ENCODE measurements at places on chromosomes 13 and 19.

- DNase-seq = no peak
These were observed 19.3 kb upstream of the RASA3 start for GRCh38 chr13:114151565-114152284.

DNA sequence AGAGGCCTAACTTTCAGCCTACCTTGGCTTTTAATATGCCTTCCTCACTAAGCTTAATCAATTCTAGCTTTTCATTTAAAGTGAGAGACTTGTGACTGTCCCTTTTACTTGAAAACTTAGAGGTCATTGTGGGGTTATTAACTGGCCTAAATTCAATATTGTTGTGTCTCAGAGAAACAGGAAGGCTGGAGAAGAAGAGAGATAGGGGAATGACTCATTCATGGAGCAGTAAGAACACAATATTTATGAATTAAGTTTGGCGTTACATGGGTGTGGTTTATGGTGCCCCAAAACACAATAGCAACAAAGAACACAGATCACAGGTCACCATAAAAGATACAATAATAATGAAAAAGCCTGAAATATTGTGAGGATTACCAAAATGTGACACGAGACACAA lies 612.1 kb downstream of the TBC1D4 start:
- no peak for DNase-seq

DNA sequence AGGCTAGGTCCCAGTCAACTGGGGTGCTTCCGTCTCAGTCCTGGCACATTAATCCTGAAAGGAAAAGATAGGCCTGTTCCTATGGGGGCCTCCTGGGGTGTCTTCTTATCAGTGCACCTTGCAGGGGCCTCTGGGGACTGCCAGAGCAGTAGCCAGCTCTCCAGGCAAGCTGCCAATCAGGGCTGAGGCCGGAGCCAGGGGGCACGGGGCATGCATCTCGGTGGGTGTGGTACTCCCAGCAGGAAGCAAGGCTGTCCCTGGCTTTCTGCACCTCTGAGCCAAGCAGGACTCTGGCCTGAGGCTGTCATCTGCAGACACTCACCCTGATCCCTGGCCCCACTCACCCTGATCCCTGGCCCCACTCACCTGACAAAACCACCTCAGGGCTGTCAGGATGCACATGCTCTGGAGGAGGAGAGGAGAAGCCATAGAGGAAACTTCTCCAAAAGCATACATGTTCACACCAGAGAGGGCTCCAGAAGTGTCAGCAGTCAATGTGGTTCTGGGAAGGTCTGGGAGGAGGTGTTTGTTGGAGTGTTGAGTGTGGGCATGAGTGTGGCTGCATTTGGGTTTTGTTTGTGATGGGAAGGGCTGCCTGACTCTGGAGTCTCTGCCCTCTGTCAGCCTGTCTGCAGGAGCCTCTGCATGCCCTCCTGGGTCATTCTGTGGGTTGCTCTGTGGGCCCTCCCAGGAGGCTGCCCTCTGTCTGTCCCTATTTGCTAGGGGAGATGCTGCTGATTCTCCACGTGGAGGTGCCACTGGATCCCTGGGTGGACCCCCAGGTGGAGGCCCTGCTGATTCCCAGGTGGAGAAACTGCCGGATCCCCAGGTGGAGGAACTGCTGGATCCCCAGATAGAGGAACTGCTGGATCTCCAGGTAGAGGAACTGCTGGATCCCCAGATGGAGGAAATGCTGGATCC lies 22.7 kb upstream of the KCTD15 start:
- DNase-seq = no peak

GRCh38 chr19:10737722-10738121 lies 19.8 kb downstream of the DNM2 start:
- no peak for DNase-seq

GRCh38 chr19:36152352-36153091 lies at the start of gene COX7A1:
COX7A1 (minus strand) TSS chr19:36152447; CDS start chr19:36152407, 40 bp downstream.
- no peak for DNase-seq

GRCh38 chr19:55530996-55531395 lies 5.9 kb downstream of the SBK2 start:
- no peak for DNase-seq

DNA sequence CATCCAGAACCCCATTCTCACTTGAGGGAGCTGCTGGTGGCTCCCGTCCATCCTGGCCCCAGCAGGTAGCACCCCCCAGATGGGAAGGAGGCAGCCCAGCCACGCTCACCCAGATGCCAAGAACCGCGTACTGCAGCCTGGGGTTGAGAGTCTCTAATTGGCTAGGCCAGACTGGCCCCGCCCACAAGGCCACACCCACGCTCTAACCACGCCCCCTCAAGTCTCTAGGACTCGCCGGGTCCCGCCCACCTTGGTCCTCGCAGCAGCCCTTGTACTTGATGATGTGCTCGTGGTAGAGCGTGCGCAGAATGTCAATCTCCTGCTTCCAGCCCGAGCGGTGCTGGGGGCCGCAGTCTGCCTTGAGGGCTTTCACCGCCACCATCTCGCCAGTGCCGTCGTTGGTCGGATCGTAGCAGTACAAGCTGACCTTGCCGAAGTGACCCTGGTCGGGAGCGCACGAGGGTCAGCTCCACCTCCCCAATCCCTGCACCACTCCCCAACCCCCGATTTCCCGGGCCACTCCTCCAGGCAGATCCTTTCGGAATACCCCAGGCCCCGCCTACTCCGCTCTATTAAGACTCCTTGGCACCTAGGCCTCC lies 14.5 kb upstream of the ICAM3 start:
- peak; percentile 69 for DNase-seq

GRCh38 chr13:68697551-68697950 lies 1410.1 kb upstream of the ATXN8OS start:
- no peak for DNase-seq

DNA sequence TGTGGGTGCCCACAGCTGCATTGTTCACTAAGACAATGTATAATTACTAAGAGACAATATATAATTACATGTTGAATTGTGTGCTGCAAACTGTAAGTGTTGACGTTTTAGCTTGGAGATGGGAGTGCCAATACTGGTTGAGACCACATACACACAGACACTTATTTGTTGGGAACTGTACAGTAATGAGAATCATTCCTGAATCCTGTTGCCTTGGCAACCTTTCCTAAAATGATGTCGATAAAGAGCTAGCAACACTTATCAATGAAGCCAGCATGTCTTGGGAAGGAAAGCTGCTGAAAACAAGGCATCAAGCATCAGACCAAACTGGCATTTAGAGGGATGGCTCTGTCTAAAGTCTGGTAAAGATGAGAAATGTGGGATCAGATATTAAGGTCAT lies 51.3 kb downstream of the PCDH8 start:
- DNase-seq = no peak

GRCh38 chr13:91078093-91078679 lies 269.3 kb upstream of the MIR17HG start:
- DNase-seq = no peak

DNA sequence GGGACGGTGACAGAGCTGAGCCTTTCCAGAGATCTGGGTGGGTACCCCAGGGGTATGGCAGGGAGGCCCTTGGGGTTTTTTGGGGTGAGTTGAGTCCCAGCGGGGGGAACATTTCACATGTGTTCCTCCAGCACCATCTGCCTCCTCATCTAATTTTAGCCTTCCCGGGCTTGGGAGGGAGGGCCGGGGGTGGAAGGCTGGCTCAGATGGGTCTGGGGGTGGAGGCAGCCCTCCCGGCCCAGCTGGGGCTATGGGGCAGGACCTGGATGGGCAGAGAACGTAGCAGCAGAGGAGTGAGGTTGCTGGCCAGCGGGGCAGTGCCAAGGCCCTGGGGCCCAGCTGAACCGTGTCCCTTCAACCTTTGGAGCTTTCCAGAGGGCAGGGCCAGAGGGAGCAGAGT lies 23.5 kb downstream of the ADGRL1 start:
- no peak for DNase-seq

DNA sequence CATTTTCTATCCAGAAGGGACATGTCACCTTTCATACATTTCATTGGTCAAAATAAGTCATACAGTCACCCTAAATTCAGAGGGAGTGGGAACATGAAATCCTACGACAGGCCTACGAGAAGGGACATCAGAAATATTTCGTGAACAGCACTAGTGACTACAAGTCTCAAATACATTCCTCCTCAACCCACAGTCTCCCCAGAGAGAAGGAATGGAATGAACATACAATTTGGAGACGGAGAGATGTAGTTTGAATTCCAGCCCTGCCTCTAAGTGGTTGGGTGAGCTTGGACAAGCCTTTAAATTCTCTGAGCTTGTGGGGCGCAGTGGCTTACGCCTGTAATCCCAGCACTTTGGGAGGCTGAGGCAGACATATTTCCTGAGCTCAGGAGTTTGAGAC lies 9.9 kb downstream of the SERTM1 start:
- no peak for DNase-seq

DNA sequence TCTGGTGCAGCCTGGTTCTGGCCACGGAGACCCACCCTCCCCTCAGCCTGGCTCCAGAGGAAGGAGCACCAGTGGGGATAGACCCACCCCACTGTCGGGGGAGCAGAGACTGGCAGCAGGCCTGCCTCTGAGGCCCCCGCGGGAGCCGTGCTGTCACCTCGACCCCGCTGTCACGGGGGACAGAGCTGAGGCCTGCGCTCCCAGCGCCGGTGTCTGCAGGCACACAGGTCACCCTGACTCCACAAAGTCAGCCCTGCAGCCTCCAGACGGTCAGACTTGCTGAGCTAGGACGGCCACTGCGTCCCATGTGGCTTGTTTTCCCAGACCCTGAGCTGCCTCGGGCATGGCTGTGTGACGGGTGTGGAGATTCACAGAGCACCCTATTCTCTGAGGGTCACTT lies 32.3 kb downstream of the GNG7 start:
- DNase-seq = no peak

DNA sequence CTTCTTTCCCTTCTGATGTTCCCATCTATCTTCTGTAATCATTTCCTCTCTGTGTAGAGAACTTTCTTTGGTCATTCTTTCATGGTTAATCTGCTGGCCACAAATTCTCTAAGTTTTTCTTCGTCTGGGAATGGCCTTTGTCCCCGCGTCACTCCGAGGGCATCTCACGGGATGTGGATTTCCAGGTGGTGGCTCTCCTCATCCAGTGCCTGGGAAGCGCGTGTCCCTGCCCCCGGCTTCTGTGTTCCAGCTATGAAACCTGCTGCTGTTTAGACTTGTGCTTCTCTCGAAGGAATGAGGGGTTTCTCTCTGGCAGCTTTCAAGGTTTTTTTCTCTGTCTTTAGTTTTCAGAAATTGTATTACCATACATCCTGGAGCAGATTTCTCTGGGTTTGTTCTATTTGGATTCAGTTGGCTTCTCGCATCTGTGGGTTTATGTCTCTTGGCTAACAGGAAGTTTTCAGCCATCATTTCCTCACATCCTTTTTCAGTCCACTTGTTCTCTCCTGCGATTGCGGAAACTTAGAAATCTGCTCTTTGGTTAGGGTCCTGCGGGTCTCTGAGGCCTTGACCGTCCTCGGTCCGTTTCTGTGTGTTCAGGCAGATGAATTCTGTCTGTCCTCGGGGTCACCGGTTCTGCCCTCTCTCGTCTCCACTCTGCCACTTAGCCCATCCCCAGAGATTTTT lies 36.9 kb upstream of the DCUN1D2 start:
- no peak for DNase-seq

GRCh38 chr13:52779103-52779502 lies 39.5 kb upstream of the CNMD start:
- no peak for DNase-seq

GRCh38 chr19:15812060-15812722 lies 3.3 kb downstream of the OR10H1 start:
- no peak for DNase-seq

- no peak for DNase-seq
These were observed 476.2 kb downstream of the TSHZ3 start for GRCh38 chr19:30873003-30873402.

DNA sequence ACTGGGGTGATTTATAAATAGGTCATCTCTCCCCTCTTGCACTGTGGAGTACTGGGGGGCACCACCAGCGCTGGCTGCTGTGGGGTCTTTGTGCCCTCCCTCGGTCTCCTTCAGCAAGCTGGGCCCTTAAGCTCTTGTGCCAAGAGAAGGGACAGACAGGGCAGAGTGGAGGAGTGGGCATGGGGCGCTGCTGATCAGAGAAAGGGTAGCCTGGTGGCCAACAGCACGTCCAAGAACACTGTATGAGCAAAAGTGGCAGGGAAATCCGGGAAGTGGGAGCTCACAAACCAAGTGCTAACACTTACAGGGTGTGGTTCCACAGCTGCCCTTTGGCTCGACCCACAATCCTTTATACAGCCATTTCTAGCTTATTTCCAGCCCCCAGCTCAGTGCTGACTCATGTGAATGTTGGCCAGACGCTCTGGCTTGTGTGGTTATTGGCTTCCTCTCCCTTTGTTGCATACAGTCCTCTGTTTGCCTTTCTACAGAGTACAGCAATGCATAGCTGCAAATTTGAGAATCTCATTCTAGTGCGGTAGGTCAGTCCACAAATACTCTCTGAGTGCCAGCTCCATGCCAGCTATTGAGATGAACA lies 298.8 kb downstream of the SHISA2 start:
- DNase-seq = no peak

GRCh38 chr13:51714663-51715168 lies 89.2 kb downstream of the DHRS12 start:
- DNase-seq = no peak

- no peak for DNase-seq
These were observed 175.9 kb downstream of the IRS2 start for GRCh38 chr13:109610517-109610916.

DNA sequence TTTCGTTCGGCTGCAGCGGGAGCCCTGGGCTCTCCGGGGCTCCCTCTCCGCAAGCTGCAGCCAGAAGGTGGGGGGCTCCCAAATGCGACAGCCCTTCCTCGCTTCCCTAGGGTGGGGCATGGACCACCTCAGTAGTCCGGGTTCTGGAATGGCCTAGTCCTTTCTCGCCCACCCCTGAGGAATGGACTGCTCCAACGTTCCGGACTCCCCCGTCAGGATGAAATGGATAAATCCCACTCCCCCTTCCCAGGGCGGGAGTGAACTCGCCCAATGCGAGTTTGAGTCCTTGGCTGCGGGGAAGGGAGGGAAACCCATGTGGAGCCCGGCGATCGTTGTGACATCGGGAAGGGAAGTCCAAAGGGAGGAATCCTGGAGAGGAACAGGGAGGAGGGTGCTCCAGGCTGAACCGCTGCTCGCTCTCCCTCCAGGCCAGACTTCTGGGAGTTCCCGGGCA lies 5.5 kb downstream of the HRC start:
- DNase-seq = peak; percentile 38

DNA sequence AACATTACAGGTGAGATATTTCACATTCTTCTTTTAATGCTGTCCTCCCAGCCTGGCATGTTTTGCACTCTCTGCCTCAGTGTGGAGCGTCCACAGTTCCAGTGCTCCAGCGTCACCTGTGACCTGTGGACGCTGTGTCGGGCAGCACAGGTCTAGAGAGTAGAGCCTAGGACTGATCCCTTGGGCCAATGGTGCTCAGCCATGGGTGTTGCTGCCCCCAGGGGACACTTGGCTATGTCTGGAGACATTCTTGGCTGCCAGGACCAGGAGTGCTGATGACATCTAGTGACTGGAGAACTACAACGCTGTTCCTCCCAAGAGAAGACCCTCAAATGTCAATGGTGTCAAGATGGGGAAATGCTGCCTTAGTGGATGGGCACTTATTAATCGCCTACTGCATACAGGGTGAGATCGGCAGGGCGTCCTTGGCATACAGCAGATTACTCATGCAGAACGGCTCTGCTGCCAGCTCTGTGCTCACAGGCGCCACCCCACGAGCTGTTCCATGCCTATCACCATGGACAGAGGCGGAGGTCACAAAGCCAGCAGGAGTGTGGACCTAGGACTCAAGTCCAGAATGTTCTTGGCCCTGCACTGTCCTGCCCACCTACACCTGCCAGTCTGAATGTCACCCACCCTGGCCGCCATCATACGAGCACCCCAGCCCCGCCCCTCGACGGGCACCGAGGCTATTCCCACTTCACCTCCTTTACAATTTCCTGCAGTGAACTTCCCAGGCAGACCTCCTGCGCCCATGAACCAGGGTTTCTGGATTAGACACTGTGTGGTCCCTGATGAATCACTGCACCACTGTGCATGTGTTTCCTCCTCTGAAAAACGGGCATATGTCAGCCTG lies 13.9 kb upstream of the MADCAM1 start:
- DNase-seq = no peak

Data from activated CD4-positive, CD25-positive, alpha-beta regulatory T cell treated with anti-CD3 and anti-CD28 coated beads, Interleukin-2, amount 50 U/mL, for 72 hours (primary cell).